Osteocyte (in vitro differentiated cells): ENCODE measurements at places on chromosomes 1 and 21.

- no peak for DNase-seq
Observed at GRCh38 chr1:88640060-88640459, 44.0 kb upstream of the PKN2 start.

- no peak for DNase-seq
Observed at GRCh38 chr1:201495551-201496295, 11.2 kb downstream of the CSRP1 start.

- peak; percentile 96 for DNase-seq
Observed at GRCh38 chr1:205255941-205256780, 28.4 kb downstream of the TMCC2 start.

- DNase-seq, result peak; percentile 86
Observed at GRCh38 chr1:46246548-46247435, 771 bp upstream of the RAD54L start.

- no peak for DNase-seq
Observed at GRCh38 chr1:3774276-3774945, 1.9 kb downstream of the SMIM1 start.

GRCh38 chr1:35893051-35893879 lies 10.3 kb downstream of the AGO1 start:
- no peak for DNase-seq

- DNase-seq, result no peak
Observed at GRCh38 chr1:91578320-91579109, 77.9 kb downstream of the CDC7 start.

GRCh38 chr1:103110701-103111100 lies 2.4 kb upstream of the COL11A1 start:
- no peak for DNase-seq

- DNase-seq, result no peak
Observed at GRCh38 chr1:174884566-174884965, 115.2 kb upstream of the CACYBP start.

DNA sequence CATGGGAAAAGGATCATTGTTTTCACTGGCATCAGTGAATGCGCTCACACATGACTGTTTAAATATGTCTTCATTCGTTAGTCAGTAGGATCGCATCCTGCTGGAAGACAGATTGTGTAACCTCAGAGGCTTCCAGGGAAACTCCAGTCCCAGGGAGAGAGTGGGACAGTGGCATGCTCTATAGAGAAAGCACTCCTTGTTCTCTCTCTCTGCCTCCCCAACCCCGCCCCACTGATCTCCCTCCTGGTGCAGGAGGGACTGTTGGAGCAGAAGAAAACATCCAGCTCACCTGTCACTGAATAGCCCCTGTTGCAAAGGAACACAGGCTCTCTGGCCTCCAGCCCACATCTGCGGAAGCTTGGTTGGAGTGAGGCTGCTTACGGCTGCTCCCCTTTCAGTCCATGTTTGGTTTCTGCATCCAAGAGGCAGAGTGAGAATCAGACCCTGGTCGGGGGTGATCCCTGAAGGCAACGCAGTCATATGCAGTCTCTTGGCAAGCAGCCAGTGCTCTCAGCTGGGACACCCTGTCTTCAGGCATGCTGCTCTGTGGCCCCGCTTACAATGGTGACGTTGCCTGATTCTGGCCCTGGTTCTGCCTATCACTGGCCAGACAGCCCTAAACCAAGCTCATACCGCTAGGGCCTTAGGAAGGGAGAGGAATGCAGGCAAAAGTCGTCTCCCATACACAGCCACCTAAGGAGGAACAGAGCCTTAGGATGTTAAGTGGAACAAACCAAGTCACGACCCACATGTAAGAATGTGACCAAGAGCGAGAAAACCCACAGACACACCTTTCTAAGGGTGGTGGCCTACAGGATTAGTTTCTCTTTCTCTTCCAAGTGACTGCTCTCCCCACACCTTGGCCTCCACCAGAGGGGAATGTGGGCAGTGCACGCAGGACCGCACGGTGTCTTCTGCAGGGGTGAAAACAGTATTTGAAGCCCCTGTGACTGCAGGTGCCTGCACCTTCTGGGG lies 39.7 kb downstream of the BACE2 start:
- DNase-seq, result no peak

DNA sequence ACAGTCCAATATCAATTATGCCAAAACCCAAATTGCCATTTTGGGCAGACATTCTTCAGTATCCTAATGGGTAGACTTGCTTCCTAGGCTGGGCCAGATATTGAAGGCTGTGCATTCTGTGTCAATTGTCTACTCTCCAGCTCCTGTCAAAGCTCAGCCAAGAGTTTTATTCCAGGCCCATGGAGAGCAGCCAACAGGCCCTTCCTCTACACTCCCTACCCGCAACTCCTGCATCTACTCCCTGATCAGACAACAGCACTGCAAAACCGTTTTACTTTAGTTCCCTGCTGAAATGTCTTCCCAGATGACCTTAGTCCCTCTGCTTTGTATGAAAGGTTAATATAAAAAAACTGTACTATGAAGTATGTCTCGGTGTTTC lies 6.6 kb upstream of the ADORA3 start:
- DNase-seq, result no peak

- no peak for DNase-seq
Observed at GRCh38 chr21:16797540-16797939, 715.3 kb upstream of the CXADR start.

- no peak for DNase-seq
Observed at GRCh38 chr1:233700338-233700737, 86.4 kb downstream of the KCNK1 start.

DNA sequence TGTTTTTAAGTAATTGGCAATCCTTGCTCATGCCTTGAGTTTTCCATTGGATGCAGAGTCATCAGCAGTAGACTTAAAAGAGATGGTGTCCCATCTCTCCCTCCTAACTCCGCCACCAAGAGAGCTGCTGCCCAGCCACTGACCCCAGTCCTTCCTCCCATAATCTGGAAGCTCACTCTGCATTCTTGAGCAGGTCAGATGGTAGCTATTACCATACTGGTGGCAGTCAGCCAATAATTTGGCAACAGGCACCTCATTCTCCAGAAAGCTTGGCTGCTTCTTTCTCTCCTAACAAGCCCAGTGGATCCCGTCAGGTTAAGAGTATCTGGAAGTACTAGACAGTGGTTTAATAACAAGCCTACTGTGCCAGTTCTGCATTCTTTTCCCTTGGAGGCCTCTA lies 272.1 kb downstream of the ZNF648 start:
- no peak for DNase-seq

- DNase-seq, result no peak
Observed at GRCh38 chr1:29362764-29363163, 126.4 kb downstream of the PTPRU start.

- DNase-seq, result no peak
Observed at GRCh38 chr1:151594143-151594625, 17.7 kb upstream of the SNX27 start.

DNA sequence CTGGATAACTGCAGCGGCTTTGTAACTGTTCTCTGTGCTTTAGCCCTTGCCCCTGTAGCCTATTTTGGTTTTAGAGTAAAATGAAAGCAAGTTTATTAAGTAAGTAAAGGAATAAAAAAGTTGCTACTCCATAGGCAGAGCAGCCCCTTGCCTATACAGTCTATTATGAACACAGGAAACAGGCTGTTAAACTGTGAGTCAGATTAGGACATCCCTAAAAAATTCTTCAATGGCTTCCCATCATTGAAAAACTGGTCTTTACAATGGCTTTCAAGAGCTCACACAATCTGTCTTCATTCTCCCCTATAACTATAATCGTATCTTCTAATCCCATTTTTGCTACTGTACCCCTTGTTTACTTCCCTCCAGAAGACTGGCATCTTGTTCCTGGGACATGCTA lies 43.0 kb downstream of the ATG4C start:
- no peak for DNase-seq

GRCh38 chr1:40314721-40315238 lies 2.3 kb downstream of the COL9A2 start:
- peak; percentile 83 for DNase-seq

DNA sequence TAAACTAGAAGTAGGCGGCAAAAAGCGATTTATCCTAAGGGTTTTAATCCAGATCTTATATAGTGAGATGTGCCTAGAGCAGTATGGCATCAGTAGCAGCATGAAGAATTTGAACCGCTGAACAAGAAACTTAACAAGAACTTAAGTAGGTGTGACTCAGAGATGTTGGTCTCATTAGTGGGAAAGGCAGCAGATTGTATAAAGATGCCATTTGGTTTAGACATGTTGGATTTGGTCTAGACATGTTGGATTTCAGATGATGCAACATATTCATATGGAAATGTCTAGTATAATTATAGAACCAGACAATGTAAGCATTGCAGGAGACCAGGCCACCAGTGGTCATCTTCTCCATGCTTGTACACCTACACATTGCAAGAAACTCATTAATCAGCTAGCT lies 42.1 kb upstream of the ZP4 start:
- no peak for DNase-seq

- DNase-seq, result no peak
Observed at GRCh38 chr1:159250638-159251216, 46.1 kb downstream of the ACKR1 start.

- no peak for DNase-seq
Observed at GRCh38 chr1:64019818-64020217, 183.6 kb upstream of the UBE2U start.

GRCh38 chr1:118934706-118935105 lies 53.4 kb downstream of the TBX15 start:
- no peak for DNase-seq

DNA sequence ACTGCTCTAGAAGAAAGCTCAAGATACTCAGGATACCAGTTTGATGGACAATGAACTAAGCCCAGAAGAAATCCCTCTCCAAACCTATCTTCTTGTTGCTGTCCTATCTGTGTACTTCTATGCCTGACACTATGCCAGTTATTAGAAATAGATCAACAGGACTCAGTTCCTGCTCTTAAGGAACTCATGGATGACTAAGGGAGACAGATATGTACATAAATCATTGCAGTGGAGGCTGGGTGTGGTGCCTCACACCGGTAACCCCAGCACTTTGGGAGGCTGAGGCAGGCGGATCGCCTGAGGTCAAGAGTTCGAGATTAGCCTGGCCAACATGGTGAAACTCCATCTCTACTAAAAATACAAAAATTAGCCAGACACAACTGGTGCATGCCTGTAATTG lies 42.4 kb upstream of the AK4 start:
- no peak for DNase-seq

DNA sequence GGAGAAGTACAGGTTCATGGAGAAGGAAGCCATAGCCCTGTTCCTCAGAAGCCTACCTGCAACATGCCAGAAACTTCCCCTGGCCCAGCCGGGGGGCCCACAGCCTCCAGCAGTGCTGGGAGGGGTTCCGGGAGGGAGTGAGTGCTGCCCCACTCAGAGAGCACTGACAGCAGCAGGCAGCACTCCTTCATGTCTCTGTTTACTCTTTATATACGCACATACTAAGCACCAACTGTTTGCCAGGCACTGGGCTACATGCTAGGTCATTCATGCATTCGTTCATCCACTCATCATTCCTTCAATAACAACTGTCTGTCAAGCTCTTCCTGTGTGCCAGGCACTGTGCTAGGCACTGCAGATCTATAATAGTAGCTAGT lies 120.6 kb downstream of the TRABD2B start:
- DNase-seq, result no peak

GRCh38 chr1:179955731-179956130 lies 1.1 kb downstream of the CEP350 start:
- DNase-seq, result no peak

GRCh38 chr1:40749817-40750216 lies 33.8 kb upstream of the KCNQ4 start:
- no peak for DNase-seq

DNA sequence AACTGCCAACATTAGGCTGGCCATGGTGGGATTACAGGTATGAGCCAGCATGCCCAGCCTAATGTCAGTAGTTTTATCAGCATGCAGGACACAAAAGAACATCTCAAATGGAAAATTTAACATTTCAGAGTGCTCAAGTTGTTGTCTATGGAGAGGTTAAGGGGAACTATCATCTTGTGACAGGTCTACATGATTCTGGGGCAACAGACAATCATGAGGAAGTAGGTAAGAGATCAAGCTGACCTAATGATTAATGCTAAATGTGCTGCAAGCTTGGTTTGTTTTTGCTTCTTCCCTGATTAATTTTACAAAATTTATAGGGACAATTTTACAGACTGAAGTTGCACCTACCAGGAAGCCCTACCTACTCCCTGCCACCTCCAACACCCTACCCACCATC lies 36.6 kb downstream of the FMO4 start:
- no peak for DNase-seq

- no peak for DNase-seq
Observed at GRCh38 chr1:158942490-158942889, 11.1 kb downstream of the PYHIN1 start.

DNA sequence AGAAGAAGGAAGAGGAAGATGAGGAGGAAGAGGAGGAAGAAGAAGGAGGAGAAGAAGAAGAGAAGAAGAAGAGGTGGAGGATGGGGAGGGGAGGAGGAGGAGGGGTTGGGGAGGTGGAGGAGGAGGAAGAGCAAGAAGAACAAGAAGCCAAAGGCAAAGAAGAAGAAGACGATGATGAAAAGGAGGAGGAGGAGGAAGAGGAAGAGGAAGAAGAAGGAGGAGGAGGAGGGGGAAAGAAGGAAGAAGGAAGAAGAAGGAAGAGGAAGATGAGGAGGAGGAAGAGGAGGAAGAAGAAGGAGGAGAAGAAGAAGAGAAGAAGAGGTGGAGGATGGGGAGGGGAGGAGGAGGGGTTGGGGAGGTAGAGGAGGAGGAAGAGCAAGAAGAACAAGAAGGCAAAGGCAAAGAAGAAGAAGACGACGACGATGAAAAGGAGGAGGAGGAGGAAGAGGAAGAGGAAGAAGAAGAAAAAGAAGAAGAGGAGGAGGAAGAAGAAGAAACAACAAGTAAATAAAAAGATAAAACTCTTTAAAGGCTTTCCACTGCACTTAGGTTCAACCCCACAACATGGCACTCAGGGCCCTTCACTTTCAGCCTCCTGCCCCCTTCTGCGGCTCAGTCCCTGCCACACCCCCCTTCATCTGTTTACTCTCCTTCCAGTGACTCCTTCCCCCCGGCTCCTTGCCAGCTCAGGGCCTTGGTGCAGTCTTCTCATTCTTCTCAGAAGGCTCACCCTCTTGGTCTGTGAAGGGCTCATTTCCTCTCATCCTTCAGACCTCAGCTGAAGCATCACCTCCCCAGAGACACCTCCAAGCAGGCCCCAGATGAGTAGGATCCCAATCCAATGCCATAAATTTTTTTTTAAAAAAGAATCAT lies 114.0 kb downstream of the KCNN3 start:
- no peak for DNase-seq

DNA sequence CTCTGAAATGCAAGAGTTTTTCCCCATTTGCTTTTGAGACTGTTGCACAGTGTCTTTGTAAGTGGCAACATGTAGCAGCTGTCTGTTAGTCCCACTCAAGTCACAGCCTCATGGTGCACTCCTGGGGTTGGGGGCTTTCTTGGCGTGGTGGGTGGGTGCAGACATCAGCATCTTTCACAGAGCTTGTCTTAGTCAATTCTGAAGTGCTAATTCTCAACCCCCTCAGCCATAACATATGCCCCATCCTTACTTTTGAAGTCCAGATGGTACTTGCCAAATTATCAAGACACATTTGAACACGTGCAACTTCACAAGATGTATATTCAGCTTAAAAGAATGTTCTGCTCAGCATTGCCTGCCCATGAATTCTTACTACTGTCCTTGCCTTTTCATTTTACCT lies 87.1 kb downstream of the VCAM1 start:
- no peak for DNase-seq

- DNase-seq, result peak; percentile 86
Observed at GRCh38 chr1:9494936-9495758, 44.1 kb upstream of the SLC25A33 start.

GRCh38 chr1:211643324-211644212 lies 31.9 kb downstream of the NEK2 start:
- peak; percentile 83 for DNase-seq

GRCh38 chr1:51115714-51116404 lies 13.8 kb downstream of the C1orf185 start:
- no peak for DNase-seq
